HCEC 1CT (cell line): ENCODE measurements at places on chromosomes 2 and 18.

DNA sequence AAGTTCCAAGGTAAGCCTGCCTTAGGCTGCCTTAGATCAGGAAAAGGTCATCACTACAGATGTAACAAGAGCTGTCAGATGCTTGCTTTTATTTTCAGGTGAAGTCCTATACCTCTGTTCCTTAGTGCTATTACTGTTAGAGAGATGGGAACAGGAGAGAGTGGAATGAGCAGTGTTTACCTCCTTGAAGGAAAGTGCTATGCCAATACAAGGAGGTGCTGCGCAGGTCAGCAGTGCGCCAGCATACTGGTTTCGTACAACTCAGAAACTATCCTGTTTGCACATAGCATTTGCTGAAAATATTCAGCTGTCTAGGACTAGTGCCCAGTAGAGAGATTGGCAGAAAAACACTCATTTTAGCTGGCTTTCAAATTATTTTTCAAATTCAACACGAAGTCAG, 413.0 kb upstream of the RAB12 start:
- DNase-seq = no peak

DNA sequence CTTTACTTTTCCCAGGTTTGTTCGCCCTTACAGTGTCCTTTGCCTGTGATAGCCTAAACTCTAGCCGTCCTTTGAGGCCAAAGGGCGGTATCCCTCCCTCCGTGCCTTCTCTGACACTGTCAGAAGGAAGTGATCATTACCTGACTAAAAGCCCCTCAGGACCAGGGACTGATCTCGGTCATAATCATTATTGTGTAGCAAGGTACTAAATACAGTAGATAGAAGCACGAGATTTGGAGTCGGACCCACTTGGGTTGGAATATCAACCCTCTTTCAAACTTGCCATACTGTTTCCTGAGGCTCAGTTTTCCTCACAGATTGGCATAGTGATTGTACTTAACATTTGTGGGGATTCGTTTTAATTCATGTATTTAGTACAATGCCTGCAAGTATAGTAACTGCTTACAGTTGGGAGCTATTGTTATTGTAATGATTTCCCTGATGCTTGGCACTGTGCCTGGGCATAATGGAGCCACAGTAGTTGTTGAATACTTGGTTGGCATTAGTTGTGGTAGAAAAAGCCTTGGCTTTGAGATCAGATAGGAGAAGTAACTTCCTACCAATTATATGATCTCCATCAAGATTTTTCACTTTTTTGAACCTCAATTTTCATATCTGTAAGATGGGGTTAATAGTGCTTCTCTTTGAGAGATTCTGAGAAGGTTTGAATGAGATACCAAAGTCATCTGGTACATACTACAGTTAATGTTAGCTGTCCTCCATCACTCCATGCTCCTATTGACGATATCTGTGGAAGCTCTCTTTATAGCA, 836 bp downstream of the STK11IP start:
- no peak for DNase-seq

DNA sequence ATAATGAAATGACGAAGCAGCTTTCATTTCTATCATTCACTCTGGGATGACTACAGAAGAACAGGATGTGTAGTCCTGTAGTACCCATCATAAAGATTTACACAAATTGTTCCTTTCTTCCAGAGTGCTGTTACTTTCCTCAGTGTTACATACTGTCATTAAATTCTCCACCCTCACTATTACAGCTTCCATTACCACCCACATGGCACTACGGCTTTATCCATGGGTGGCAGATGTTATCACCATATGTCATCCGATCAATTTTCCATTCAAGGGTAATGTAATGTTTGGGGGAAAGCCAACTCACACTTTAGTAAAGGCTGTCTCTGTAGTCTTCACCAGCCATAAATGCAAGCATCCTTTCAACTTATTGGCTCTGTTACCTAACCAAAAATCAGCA, 7.1 kb upstream of the CSRNP3 start:
- no peak for DNase-seq

GRCh38 chr2:80420530-80421208, 116.1 kb upstream of the LRRTM1 start:
- no peak for DNase-seq

GRCh38 chr2:101820519-101820918, 123.0 kb downstream of the MAP4K4 start:
- DNase-seq = peak; percentile 79
